ENCODE measurements at places on chromosomes 16 and 17. TPM values are rescaled to one million over a fixed set of nuclear protein-coding genes. Genes with fewer than 3 reads are reported as not detected.

The PYY gene
- total RNA-seq, result not detected

The CCDC40 gene
- not detected for total RNA-seq

The SYNGR3 gene
- total RNA-seq, result 1.9 TPM

- DNase-seq, result no peak
Observed at GRCh38 chr16:86118467-86119307, 219.7 kb downstream of the IRF8 start.

GRCh38 chr17:27612160-27612770 lies 18.7 kb upstream of the LGALS9 start:
- no peak for DNase-seq

DNA sequence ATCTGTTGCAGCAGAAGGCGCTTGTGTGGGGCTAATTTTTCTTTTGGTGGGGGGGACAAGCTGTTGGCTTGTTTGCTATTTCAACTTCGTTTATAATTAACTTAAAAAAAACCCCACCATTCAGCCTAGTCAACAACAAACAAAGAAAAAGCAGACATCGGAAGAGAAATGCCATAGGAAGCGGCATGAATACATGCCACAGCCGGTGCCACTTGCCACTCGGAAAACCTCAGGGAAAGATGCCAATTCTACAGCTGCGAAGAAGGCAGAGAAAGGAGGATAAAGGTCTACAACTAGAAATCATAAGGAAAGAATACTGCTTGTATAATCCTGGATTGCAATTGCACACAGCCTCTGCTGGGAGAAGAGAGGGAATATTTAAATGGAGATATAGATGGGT lies 254.4 kb upstream of the PMFBP1 start:
- DNase-seq, result no peak
